ENCODE measurements at places on chromosomes 4 and X. TPM values are rescaled to one million over a fixed set of nuclear protein-coding genes. Genes with fewer than 3 reads are reported as not detected.

GRCh38 chr4:176099314-176099713 is 33.7 kb downstream of the WDR17 start:
- no peak for DNase-seq

GRCh38 chrX:110915570-110915969 is 120.0 kb upstream of the CHRDL1 start:
- DNase-seq, result no peak

DNA sequence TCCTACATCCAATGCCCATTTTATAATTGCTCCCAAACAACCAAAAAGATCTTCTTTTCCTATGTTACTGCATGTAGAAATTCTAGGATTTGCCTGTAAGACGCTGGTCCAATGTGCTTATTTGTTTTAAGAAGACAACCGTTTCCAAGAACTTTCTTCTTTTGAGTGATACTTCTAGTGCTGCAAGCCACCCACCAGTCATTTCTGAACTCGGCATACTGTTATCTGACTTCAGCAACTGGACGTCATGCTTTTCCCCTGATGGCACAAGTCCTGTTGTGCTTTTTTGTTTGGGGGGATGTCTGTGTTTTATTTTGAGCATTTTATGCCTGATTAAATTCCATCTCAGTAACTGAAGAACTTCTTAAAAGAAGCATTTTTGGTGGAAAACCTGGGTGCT is 16.0 kb upstream of the RAP1GDS1 start:
- no peak for DNase-seq

DNA sequence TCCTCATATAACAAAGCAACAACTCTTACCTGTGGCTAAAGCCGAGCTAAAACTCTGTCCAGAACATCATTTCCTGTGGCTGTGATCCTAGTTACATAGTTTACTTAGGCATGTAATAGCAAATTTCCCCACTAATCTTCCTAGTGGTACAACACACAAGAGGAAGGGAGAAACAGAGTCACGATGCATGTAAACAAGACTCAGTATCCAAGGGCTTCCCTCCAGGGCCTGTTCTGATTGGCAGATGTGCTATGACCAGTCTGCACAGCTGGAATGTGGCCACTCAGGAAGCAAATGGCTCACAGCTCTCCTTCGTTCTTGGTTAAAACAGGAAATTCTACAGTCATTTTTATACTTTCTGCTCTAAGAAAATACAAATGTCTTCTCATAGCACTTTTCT is 49.2 kb upstream of the PRSS48 start:
- peak; percentile 2 for DNase-seq

DNA sequence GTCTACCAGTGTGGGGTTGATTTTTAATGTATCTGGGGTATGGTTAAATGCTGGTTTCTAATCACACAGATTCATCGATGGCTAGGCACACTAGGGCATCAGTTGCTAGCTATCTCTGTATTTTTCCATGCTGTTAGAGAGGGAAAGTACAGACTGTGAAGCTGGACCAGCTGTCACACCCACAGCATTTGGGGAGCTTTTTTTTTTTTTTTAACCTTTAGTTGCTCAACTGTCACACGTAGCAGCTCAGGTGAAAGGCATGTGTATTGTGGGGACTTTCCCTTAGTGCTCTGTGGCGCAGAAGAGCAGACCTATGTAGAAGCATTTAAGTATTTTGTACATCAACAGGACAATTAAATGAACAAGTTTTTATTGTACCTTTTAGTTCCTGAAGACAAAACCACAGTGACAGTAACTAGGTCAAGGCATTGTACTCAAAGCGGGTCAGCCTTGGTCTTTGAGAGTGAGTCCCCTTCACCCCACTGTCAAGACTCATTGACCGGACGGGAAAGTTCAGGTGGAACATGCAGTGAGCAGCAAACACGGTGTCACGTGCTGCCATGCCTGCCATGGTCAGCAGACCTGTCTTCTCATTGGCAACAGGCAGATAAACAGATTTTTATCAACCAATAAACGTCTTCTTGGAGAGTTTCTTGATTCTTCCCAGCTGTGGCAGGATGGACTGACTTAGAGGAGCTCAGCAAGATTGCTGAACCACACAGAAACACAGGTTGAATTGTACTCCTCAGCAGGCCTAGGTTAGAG is 65.3 kb downstream of the CASP3 start:
- DNase-seq, result no peak

DNA sequence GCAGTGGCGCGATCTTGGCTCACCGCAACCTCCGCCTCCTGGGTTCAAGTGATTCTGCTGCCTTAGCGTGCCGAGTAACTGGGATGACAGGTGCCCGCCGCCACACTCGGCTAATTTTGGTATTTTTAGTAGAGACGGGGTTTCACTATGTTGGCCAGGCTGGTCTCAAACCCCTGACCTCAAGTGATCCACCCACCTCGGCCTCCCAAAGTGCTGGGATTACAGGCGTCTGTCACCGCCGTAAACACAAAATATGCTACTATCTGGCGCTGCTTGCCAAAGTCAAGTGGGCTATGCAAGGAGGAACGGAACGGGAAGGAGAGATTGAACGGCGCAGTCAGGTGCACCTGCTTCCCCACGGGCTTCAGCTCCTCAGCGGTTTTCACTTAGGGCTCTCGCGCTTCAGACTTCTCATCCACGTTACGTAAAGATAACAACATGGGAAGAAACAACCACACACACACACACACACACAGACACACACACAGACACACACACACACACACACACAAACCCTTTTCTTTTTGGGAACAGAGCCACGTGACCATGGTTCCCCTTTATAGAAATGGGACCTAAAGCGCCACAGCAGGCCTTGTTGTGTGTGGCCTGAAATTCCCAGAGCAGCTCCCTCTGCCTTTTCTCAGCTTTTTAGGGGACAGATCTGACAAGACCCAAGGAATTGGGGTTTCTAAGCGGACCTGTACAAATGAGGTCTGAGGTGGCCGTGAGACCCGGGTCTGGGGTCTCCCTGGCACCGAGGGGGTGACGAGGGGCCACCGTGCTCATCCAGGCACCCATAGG is 1.5 kb downstream of the P2RY8 start:
- no peak for DNase-seq

- DNase-seq, result peak; percentile 16
Observed at GRCh38 chr4:67880866-67881610, 2.8 kb downstream of the TMPRSS11D start.

- no peak for DNase-seq
Observed at GRCh38 chrX:155962906-155963305, 34.6 kb upstream of the IL9R start.

SLC38A5 gene
- total RNA-seq, result 13.8 TPM

CA5B gene
- 5.0 TPM for total RNA-seq

RIBC1 gene
- total RNA-seq, result 0.33 TPM

COX7B2 gene
- total RNA-seq, result not detected

HTN3 gene
- not detected for total RNA-seq

Data from SJCRH30 (cell line).